Kidney epithelial cell (primary cell): ENCODE measurements at places on chromosomes 2 and 18.

DNA sequence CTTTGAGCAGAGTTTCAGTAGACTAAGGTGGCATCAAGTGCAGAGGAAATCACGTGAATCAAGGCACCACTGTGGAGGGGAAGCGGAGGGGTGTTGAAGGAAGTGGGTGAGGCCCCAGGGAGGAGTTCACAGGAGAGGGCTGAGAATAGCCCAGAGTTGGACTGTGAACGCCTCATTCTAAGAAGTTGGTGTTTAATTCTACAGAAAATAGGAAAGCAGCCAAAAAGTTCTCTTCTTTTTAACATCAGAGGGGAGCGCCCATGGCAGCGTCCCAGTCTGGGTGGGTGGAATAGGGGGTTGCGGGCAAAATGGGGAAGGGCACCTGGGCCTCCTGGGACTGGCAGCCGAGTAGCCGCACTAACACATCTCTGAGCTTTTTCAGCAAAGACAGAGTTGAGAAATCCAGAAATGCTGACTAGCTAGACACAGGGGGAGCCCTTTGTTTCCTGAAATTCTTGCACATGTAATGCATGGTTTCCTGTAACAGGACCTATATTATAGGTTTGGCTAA is 97.0 kb downstream of the NEB start:
- no peak for DNase-seq

- peak; percentile 88 for DNase-seq
Observed at GRCh38 chr2:46873604-46874068, 42.0 kb downstream of the MCFD2 start.

GRCh38 chr2:238634701-238635357 is 208.1 kb downstream of the ASB1 start:
- no peak for DNase-seq

- no peak for DNase-seq
Observed at GRCh38 chr18:67618061-67618460, 101.5 kb upstream of the DSEL start.

GRCh38 chr2:74841641-74842040 is 7.7 kb downstream of the HK2 start:
- DNase-seq: no peak

GRCh38 chr18:13217466-13217961 is 1.0 kb upstream of the LDLRAD4 start:
- DNase-seq: no peak

DNA sequence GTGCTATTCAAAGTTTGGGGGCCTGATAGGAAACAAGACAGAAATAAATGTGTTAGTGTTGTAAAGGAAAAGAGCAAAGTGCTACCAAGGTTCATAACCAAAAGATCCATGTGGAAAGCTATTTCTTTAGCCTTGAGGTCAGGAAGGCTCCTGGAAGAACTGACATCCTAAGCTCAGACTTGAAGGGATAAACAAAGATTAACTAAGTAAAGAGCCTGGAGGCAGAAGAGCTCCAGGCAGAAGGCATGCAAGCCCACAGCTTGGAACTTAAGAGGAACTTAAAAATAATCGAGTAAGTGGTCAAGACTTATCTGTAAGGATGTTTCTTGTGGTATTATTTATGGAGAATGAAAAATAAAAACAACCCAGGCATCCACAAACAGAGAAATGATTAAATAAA is 245.0 kb upstream of the MGAT5 start:
- DNase-seq: no peak

DNA sequence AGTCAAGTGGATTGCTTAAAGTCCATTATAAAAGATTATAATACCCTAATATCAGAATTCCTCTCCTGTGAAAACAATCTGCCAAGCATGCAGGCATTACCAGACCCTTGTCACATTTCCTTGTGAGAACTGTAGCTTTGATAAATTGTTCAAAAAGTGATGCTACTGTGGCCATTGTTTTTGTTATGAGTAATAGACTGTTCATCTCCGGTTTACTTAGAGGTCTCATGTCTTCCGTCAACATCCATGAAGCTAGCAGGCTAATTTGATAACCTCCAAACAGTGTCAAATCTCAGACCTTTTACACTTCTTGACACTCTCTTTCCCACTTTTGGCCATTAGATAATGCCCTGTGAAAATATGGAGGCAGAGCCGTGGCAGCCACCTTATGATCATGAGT is 342.7 kb downstream of the CPS1 start:
- peak; percentile 2 for DNase-seq

GRCh38 chr2:69241093-69241492 is 145.9 kb downstream of the GFPT1 start:
- DNase-seq: no peak

GRCh38 chr2:68365087-68365486 is at the start of gene PLEK:
Gene PLEK, plus strand, starts transcription at chr2:68365282. Its CDS starts 70 bp downstream, at chr2:68365352.
- DNase-seq: no peak

DNA sequence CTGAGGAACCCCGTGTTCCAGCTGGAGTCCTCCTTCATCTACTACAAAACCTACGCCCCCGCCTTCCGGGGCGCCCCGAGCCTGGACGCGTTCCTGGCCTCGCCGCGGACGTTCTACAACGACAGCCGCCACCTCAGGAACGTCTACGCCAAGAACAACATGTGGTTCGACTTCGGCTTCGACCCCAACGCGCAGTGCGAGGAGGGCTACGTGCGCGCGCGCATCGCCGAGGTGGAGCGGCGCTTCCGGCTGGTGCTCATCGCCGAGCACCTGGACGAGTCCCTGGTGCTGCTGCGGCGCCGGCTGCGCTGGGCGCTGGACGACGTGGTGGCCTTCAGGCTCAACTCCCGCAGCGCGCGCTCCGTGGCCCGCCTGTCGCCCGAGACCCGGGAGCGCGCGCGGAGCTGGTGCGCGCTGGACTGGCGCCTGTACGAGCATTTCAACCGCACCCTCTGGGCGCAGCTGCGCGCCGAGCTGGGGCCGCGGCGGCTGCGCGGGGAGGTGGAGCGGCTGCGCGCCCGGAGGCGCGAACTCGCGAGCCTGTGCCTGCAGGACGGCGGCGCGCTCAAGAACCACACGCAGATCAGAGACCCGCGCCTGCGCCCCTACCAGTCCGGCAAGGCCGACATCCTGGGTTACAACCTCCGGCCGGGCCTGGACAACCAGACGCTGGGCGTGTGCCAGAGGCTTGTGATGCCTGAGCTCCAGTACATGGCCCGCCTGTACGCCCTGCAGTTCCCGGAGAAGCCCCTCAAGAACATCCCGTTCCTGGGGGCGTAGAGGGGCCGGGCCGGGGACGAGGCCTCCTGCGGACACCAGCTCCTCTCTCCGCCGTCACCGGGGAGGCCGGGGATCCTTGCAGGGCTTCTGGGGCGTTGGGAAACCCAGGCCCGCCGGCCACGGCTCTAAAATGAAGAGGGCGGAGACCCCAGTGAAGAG is 5.3 kb upstream of the NEU4 start:
- DNase-seq: no peak

DNA sequence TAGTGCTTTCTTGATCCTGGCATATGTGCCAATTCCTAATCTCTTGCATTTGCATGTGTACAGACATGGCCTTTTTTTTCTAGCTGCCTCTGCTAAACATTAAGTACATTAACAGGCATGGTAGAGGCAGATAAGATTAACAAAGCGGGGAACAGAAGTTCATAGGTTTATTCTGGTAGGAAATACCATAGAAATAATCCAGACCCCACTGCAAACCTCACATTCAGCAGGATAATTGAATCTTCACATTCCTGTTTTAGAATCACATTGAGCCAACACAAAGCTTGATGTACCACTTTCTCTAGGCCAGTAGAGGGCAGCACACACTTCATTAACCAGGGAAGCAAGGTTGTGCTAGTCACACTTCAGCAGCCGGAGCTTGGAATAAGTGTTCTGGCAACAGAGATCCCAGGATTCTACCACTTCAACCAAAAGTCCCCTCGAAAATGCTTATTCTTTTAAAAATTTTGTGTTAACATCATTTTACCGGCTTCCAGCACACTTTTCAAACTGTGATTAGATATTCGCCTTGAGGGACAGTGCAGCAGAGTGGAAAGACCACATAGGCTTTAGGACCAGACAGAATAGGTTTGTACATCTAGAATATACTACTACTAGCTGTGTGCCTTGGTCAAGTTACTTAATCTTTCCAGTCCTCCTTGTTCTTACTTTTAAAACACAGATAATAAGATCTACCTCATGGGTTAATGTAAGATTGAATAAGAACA is 420.2 kb upstream of the CHST9 start:
- peak; percentile 50 for DNase-seq

GRCh38 chr2:101341901-101342624 is 33.6 kb upstream of the RNF149 start:
- no peak for DNase-seq

DNA sequence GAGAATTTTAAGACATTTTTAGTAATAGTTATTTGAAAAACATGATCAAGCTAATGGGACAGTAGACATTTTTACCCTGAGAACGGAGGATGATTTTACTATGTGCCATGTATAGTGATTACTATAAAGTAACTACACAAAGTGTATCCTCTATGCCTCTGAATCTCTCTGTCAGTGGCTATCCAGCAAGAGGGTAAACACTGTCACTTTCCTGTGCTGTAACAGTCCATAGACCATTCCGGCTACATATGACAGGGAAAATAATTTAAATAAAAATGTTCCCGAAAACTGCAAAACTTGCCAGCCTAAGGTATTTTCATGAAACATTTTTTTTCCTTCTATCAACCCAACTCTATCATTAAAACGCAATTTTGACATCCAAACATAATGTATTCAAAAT is 1632.2 kb upstream of the ACVR2A start:
- DNase-seq: no peak

GRCh38 chr2:152930501-152930900 is 212.1 kb downstream of the ARL6IP6 start:
- no peak for DNase-seq

DNA sequence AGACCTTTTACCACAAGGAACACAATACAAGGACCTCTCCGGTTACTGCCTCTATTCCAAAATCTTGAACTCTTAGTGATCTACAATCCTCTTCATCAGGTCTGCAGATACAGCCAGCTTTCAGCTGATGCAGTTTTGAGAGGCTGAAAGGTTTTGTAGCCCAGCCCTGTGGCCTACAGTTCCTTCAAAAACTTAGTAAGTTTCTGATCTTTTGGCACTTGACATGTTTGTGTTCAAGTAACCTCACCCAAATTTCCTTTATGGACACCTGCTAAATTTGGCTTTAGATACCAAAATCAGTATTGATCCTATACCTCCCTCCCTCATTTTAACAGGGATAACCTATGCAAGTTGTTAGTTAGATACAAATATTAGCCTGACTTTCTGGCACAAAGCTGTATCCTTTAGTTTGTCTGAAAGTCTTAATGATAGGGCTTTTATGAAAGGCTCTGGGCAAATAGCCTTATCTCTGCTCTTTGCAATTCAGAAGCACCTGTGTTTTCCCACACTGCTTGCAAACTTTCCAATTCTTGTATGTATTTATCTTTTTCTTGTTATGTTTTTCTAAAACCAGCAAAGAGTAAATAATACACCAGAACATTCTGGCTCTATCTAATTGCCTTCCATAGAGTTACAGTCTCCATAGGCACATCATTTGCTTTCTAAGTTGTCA is 650.5 kb upstream of the KLHL29 start:
- DNase-seq: no peak

GRCh38 chr2:2294183-2294690 is 36.8 kb downstream of the MYT1L start:
- no peak for DNase-seq

- DNase-seq: no peak
Observed at GRCh38 chr2:429575-430254, 141.8 kb upstream of the ALKAL2 start.

DNA sequence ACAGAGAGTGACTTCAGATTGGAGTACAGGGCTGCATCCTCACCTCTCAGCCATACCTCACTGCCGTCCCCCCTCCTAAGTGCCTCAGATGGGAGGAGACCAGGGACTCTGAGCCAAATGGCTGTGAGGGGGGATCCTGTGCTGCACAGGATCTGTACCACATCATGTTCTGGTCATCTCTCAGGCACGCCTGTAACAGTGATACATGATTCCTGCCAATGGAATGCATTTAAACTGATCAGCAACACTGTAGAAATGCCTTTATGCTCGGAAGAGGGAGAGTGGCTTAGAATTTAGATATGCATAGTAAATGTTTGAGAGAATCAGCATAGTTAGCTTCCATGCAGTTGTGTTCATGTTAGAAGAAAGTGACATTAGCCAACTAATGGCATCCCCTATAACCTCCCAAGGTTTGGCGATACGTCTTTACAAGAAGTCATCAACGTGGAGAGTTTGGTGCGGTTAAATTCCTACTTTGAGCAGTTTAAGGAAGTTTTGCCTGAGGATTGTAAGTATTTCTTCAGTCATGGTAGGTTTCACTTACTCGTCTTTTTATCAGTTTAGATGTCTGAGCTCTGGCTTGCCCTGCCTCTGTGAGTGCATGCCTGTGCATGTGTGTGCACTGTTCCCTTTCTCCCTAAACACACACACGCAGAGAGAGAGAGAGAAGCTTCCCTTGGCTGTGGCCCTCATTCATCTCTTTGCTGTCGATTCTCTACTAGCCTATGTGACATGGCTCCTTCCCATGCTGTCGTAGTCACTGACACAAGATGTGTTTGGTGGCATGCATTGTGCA is 40.0 kb downstream of the COA5 start:
- no peak for DNase-seq

DNA sequence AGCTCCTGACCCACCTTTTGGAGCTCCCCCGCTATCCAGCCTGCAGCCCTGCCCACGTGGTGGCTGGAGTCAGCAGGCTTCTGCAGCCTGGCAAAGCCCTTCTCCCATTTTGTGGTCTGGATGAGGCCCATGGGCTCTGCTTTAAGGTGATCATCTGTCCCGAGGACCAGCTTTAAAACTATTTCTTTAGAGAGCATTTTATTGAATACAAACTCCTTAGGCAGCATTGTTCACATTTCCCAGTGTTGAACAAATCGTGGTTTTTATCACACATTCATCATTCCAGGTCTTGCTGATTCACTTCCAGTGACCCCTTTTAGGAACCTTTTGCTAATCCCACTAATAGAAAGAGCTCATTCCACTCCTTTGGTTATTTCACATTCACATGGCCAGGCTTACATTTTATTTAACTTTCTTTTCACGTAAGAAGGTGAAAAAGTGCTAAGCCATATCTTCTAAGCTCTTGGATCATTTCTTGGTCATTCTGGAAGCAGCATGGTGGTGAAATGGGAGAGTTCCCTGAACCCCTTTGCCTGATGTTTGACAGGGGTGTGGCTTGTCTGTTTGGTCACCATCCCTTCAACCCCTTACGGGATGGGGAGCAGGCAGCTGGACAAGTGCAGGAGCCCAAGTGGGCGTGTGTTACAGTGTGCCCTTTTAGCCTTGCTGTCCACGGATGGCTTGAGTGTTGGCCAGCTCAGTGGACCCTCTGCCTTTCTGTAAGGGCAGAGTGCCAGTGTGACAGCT is 80.4 kb upstream of the RAPGEF4 start:
- peak; percentile 37 for DNase-seq
